ENCODE measurements at places on chromosomes 6 and 20. TPM values are rescaled to one million over a fixed set of nuclear protein-coding genes. Genes with fewer than 3 reads are reported as not detected.

ZC2HC1B gene
- not detected for total RNA-seq

SASH1 gene
- total RNA-seq: 53.5 TPM

RCAN2 gene
- 28.1 TPM for total RNA-seq

PSMF1 gene
- 121 TPM for total RNA-seq

GPR63 gene
- 0.76 TPM for total RNA-seq

ZFP57 gene
- not detected for total RNA-seq

OR12D2 gene
- not detected for total RNA-seq

DLK2 gene
- 1.0 TPM for total RNA-seq

PTGIS gene
- total RNA-seq: 46.0 TPM

UBE2C gene
- 17.1 TPM for total RNA-seq

- H3K27ac ChIP-seq: no peak overlapping the region
- peaks cover 62% of the 10 kb centered on the region for H3K4me1 ChIP-seq
- DNase-seq: peak; percentile 87
- no peak overlapping the region for H3K4me3 ChIP-seq
- no peaks in the 10 kb centered on the region for H3K36me3 ChIP-seq
Measured at GRCh38 chr20:57439432-57439831, 48.2 kb downstream of the RBM38 start.

DNA sequence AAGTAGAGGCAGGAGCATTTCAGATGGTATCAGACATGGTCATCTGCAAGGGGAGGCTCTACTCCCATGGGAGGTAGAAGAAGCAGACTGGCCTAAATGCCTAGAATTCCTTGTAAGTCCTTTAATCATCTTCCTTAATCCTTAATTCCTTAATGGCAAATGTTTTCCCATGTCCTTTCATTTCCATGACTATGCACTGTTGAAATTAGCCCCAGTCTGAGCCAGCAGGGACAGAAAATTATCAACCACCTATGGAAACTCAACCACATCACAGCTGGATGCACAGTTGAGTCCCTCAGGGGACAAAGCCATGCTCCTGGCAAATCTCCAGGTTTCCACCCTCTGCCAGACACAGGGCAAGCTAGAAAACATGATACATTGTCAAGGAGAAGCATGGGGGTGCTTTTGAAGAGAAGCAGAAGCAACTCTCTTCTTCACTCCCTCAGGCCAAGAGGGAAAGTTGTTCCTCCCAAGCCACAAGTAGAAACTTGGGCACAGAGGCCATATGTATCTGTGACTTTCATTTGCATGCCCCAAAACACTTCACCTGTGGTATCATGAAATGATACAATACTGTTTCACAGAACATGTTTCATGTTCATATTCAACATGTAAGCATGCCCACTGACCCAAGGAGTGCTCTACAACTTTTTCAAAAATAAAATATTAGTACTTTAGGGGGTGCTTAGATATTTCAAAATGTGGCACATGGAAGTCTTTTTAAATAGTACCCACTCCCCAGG lies 683.6 kb downstream of the KIF16B start:
- H3K4me1 ChIP-seq: no peaks in the 10 kb centered on the region
- no peak for DNase-seq
- H3K36me3 ChIP-seq: no peaks in the 10 kb centered on the region
- H3K4me3 ChIP-seq: no peak overlapping the region

- H3K27ac ChIP-seq: no peak overlapping the region
- no peaks in the 10 kb centered on the region for H3K27me3 ChIP-seq
- no peaks in the 10 kb centered on the region for H3K36me3 ChIP-seq
- H3K4me1 ChIP-seq: no peaks in the 10 kb centered on the region
- DNase-seq: no peak
- H3K4me3 ChIP-seq: no peak overlapping the region
Measured at GRCh38 chr6:14656078-14656521, 538.5 kb downstream of the CD83 start.

DNA sequence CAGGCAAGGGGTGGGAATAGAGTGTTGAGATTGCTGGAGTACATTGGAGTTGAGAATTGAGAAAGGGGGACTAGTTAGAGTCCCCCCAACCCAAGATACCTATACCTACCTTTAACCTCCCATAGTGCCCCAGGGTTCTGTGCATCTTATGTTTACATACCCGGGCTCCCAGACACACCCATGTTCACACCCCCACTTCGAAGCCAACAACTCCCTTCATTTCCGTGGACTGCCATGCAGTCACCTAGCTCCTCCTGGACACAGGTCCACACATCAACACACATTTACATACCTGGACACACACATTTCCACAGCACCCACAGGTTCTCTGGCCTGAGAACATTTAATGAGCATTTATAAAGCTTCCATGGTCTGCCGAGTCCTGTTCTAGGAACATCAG lies 5.1 kb downstream of the TMEM63B start:
- H3K36me3 ChIP-seq: peaks cover 32% of the 10 kb centered on the region
- no peak for DNase-seq
- H3K27ac ChIP-seq: no peak overlapping the region

- no peak overlapping the region for H3K4me3 ChIP-seq
- no peaks in the 10 kb centered on the region for H3K27me3 ChIP-seq
- peaks cover 21% of the 10 kb centered on the region for H3K36me3 ChIP-seq
- peak overlapping the region; percentile 61 for H3K27ac ChIP-seq
Measured at GRCh38 chr20:63860325-63861051, 810 bp upstream of the ABHD16B start.

GRCh38 chr6:106097411-106098231 lies 11.5 kb downstream of the PRDM1 start:
- DNase-seq: no peak
- peak overlapping the region; percentile 45 for H3K4me3 ChIP-seq
- H3K4me1 ChIP-seq: peaks cover 6% of the 10 kb centered on the region
- peaks cover 24% of the 10 kb centered on the region for H3K27me3 ChIP-seq
- peak overlapping the region; percentile 91 for H3K27ac ChIP-seq

- no peaks in the 10 kb centered on the region for H3K27me3 ChIP-seq
- DNase-seq: no peak
- H3K4me3 ChIP-seq: no peak overlapping the region
- no peak overlapping the region for H3K27ac ChIP-seq
Measured at GRCh38 chr6:86215323-86215722, 572.6 kb upstream of the SYNCRIP start.

- H3K36me3 ChIP-seq: no peaks in the 10 kb centered on the region
- peak overlapping the region; percentile 23 for H3K27ac ChIP-seq
- H3K4me1 ChIP-seq: peaks cover 14% of the 10 kb centered on the region
Measured at GRCh38 chr6:31180500-31180899, 10.0 kb upstream of the POU5F1 start.

DNA sequence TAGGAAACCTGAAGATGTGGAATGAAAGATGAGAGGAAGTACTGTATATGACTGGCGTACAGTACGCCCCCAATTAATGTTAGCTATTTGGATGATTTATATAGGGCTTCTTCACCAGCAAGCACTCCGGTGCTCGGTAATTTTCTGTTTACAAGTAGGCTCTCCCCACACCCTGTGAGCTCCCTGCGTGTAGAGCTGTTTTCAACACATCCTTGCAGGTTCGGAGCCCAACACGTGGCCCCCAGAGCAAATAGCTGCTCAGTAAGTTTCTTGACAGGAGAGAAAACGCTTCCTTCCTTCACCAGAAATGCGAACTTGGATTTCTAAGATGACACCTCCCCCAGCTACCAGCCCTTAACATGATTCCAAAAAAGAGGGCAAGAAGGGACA lies 1.2 kb upstream of the RAB22A start:
- H3K27me3 ChIP-seq: no peaks in the 10 kb centered on the region
- no peak overlapping the region for H3K27ac ChIP-seq
- peaks cover 17% of the 10 kb centered on the region for H3K36me3 ChIP-seq
- no peak for DNase-seq
- peak overlapping the region; percentile 98 for H3K4me3 ChIP-seq
- peaks cover 11% of the 10 kb centered on the region for H3K4me1 ChIP-seq

GRCh38 chr6:114997813-114998292 lies 655.0 kb upstream of the HS3ST5 start:
- H3K36me3 ChIP-seq: no peaks in the 10 kb centered on the region
- H3K27ac ChIP-seq: no peak overlapping the region
- no peaks in the 10 kb centered on the region for H3K27me3 ChIP-seq
- H3K4me3 ChIP-seq: no peak overlapping the region

DNA sequence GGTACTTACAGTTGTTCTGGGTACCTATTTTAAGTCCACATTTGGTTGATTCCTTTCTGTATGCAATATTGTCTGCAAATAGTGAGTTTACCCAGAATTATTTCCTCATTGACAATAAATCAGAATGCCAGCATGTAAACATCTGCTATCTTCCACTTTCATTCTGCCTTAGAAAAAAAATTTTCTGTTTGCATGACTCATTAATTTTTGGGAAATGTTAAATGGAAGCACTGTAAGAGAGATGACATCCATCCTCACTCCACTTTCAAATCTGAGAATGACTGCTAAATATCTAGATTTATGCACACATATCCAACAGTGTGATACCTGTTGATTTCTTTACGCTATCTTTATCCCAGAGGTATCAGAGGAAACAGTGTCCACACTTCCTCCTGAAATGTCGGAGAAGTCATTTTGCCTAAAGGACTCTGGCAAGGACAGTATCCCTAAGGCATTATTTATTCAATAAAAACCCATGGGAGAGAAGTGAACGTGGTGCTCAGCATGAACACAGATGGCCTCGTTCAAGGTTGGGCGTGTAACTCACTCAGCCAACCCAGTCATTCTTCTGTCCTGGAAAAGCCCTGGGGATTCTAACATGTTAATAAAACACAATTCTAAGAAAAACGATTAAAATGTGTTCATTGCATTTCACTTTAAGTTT lies 780.9 kb downstream of the QKI start:
- no peaks in the 10 kb centered on the region for H3K36me3 ChIP-seq
- H3K4me1 ChIP-seq: no peaks in the 10 kb centered on the region
- H3K27me3 ChIP-seq: no peaks in the 10 kb centered on the region
- DNase-seq: no peak
- H3K4me3 ChIP-seq: no peak overlapping the region

DNA sequence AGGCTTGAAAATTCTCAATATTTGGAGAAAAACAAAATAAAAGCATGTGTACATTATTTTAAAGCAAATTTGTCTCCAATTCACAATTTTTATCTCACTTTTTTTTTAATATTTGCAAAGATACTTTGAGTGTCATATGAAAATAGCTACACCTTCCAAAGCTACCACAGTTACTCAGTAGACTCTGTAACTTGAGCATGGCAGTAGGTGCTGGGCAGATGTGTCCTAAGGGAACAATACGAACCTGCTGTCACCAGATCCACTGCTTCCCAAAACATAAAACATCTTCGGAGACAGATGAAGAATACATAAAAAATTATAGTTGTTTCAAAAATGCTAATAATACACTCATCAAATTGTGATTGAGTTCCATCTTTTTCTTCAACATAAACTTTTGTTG lies 10.6 kb downstream of the WDR27 start:
- H3K4me1 ChIP-seq: no peaks in the 10 kb centered on the region
- DNase-seq: no peak
- H3K27me3 ChIP-seq: no peaks in the 10 kb centered on the region
- no peaks in the 10 kb centered on the region for H3K36me3 ChIP-seq

DNA sequence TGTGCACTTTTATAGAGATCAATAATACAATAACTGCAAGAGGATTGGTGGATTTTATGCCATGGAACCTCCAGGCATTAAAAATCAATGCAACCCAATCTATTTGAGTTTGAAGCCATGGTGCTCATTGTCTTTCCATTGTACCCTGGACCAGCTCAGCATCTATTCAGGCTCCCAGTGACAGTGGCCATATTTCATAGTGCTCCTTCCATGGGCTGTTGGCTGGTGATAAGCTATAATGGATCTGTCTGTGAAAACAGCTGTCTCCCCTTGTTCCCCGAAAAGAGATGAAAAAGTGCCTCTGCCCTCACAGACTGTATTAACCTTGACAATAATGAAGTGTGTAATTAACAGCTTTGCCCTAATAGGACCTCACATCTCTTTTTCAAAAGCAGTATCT lies 74.3 kb downstream of the LAMP5 start:
- H3K4me3 ChIP-seq: no peak overlapping the region
- H3K27ac ChIP-seq: no peak overlapping the region
- no peak for DNase-seq
- H3K27me3 ChIP-seq: no peaks in the 10 kb centered on the region
- no peaks in the 10 kb centered on the region for H3K4me1 ChIP-seq

GRCh38 chr6:39543950-39544349 lies 181.3 kb downstream of the KIF6 start:
- no peak overlapping the region for H3K27ac ChIP-seq
- no peak overlapping the region for H3K4me3 ChIP-seq
- DNase-seq: no peak
- H3K36me3 ChIP-seq: no peaks in the 10 kb centered on the region
- H3K27me3 ChIP-seq: no peaks in the 10 kb centered on the region
- no peaks in the 10 kb centered on the region for H3K4me1 ChIP-seq

DNA sequence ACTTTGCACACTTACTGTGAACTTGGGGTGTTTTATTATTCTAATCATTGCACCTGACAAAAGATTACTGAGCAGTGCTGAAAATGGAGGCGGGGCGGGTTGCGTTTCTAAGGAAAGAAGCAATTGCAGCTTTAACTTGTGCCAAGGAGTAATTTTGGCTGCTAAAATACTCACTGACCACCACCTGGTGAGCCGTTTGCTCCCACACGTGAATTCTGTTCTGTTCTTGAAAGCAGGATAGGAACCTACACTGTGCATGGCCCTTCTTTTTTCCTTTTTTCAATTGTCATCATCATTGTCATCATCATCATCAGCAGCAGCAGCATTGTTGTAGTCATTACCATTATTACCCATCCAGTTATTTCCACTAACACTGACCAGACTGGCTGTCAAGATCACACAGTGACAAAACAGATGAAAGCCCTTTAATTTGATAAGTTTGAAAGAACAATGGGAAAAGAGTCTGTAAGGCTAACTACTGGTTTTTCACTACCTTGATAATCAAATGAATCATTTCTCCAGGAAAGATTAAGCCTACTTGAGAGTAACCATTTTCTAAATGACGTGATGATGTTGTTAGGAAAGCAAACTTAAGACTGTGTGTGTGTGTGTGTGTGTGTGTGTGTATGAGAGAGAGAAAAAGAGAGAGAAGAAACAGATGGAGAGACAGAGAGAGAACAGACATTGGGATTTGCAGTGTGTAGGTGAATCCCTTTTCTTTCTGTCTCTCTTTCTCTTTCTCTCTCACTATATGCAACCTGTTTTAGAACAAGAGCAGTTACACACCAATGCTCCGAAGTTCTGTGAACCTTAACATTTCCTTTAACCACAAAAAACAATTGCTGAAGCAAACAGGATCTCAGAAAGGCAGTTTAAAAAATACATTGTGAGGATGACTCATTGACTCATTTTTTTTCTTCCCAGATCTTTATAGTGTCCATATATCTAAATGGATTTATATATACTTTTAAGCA lies 3.8 kb downstream of the RIPOR2 start:
- H3K27me3 ChIP-seq: no peaks in the 10 kb centered on the region
- H3K4me3 ChIP-seq: no peak overlapping the region
- no peak for DNase-seq
- H3K36me3 ChIP-seq: no peaks in the 10 kb centered on the region
- H3K27ac ChIP-seq: no peak overlapping the region

GRCh38 chr6:87755708-87756671 lies 54.0 kb upstream of the AKIRIN2 start:
- H3K27ac ChIP-seq: peak overlapping the region; percentile 45
- no peaks in the 10 kb centered on the region for H3K4me1 ChIP-seq
- no peaks in the 10 kb centered on the region for H3K36me3 ChIP-seq
- no peak for DNase-seq
- H3K27me3 ChIP-seq: no peaks in the 10 kb centered on the region
- no peak overlapping the region for H3K4me3 ChIP-seq

GRCh38 chr6:115271434-115271833 lies 789.3 kb downstream of the FRK start:
- no peaks in the 10 kb centered on the region for H3K4me1 ChIP-seq
- no peak overlapping the region for H3K4me3 ChIP-seq
- H3K36me3 ChIP-seq: no peaks in the 10 kb centered on the region
- H3K27me3 ChIP-seq: no peaks in the 10 kb centered on the region
- no peak overlapping the region for H3K27ac ChIP-seq

GRCh38 chr6:161268531-161269210 lies 5.2 kb downstream of the AGPAT4 start:
- H3K36me3 ChIP-seq: no peaks in the 10 kb centered on the region
- no peak overlapping the region for H3K4me3 ChIP-seq
- DNase-seq: no peak
- H3K4me1 ChIP-seq: peaks cover 10% of the 10 kb centered on the region

Data from left lung (tissue), 14 donors.